ENCODE measurements at places on chromosomes 2 and 18. TPM values are rescaled to one million over a fixed set of nuclear protein-coding genes. Genes with fewer than 3 reads are reported as not detected.

Gene CCDC121
- 6.3 TPM for total RNA-seq

DNA sequence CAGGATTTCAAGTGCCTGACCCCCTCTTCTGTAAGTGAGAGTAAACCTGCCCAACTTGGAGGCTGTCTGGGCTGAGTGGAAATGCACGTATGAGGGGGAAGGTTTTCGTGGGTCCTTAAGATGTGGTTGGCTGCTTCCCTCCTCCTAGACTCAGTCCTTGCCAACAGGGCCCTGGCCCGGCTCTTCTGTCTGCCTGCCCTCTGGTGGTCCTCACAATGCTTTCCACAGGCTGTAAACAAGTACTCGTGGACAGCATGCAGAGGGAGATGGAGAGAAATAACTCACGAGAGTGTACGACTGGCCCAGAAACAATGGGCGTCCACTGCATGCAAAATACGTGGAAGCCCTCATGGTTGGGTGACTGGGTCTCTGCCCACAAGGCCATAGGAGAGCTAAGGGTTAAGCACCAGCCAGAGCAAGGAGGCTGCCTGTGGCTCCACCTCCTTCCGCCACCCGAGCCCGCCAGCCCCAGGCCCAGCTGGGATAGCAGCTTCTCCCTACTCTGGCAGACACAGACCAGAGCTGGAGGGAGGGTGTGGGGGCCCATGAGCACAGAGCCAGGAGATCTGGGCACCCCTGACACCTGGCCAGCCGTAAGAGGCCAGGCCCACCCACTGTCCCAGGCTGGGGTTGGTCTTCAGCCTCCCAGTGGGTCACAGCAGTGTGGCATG is 17.0 kb upstream of the ARHGEF4 start:
- no peaks in the 10 kb centered on the region for H3K27me3 ChIP-seq
- H3K4me3 ChIP-seq: no peak overlapping the region
- peaks cover 3% of the 10 kb centered on the region for H3K4me1 ChIP-seq
- H3K27ac ChIP-seq: no peak overlapping the region
- DNase-seq: no peak
- no peaks in the 10 kb centered on the region for H3K36me3 ChIP-seq

DNA sequence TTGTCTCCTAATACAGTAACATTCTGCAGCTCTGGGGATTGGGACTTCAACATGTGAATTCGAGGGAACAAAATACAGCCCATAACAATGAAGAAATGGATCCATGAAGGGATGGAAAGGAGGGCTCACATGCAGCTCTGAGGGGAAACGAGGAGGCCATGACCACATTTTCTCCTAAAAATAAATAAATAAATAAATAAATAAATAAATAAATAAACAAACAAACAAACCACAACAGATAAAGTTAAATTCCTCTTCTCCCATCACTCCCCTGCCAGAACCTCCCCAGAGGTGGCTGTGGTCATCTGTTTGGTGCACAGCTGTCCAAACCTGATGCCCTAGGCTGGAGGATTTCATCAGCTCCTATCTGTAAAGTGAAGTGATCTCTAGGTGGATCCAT is 42.7 kb downstream of the MAL start:
- H3K4me3 ChIP-seq: no peak overlapping the region
- no peak for DNase-seq
- H3K4me1 ChIP-seq: no peaks in the 10 kb centered on the region
- no peak overlapping the region for H3K27ac ChIP-seq
- no peaks in the 10 kb centered on the region for H3K36me3 ChIP-seq

- H3K4me3 ChIP-seq: no peak overlapping the region
- no peaks in the 10 kb centered on the region for H3K4me1 ChIP-seq
- no peak for DNase-seq
- H3K27me3 ChIP-seq: no peaks in the 10 kb centered on the region
These were observed 439.1 kb downstream of the TGIF1 start for GRCh38 chr18:3889121-3889520.

DNA sequence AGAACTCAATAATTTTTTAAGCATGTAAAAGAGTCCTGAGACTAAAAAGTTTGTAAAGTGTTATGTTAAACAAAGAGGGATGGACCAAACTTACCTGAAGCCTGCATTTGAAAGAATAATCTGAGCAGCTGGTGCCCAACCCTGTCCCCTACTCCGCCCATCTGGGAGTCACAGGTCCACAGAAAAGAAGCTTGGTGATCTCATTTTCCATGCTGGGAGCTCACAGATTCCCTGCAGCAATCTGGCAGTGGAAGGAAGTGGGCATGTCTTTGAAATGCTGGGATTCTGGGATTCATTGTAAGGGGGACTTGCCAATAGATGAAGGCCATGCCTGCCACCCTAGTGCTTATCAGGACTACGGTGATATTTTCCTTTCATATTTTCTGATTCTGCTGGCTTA is 17.9 kb downstream of the CDH2 start:
- no peaks in the 10 kb centered on the region for H3K27me3 ChIP-seq
- no peak overlapping the region for H3K4me3 ChIP-seq

- H3K4me3 ChIP-seq: no peak overlapping the region
- no peaks in the 10 kb centered on the region for H3K36me3 ChIP-seq
- H3K27ac ChIP-seq: no peak overlapping the region
- no peaks in the 10 kb centered on the region for H3K27me3 ChIP-seq
These were observed 232.8 kb downstream of the CCDC85A start for GRCh38 chr2:56416500-56417176.

DNA sequence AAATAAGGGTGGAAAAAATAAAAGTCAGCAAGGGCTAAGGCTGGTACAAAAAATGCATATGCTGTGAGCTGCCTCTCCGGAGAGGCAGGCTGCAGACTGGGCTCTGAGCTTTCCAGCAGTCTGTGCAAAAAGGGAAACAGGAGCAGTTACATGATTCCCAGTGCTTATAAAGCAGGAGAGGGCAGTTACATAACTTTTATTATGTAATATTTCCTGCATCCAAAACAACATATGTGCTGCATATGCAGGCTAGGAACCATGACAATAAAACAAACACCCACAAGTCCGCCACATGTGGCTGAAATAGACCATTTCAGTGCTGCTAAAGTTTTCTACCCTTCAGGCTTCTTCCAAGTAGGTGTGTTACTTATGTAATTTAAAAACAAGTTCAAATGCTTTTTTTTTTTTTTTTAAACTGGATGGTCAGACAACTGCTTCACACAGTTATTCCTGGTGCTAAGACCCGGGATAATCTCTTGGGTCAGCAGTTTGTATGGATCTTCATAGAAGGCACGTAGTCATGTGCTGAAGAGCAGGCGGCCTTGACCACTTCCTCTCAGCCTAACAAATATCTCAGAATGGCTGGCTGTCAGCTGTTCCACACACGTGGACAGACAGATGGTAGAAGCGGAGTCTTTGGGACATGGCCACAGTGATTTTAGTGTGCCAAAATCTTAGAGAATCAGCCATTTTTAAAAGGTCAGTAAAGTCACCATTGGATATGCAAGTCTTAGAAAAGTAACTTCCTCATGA is 43.5 kb downstream of the ARMC9 start:
- peaks cover 5% of the 10 kb centered on the region for H3K4me1 ChIP-seq
- H3K36me3 ChIP-seq: no peaks in the 10 kb centered on the region
- H3K27ac ChIP-seq: no peak overlapping the region
- no peaks in the 10 kb centered on the region for H3K27me3 ChIP-seq

GRCh38 chr2:12442476-12442847 is 274.3 kb upstream of the TRIB2 start:
- DNase-seq: no peak
- no peaks in the 10 kb centered on the region for H3K27me3 ChIP-seq
- no peak overlapping the region for H3K4me3 ChIP-seq
- no peaks in the 10 kb centered on the region for H3K4me1 ChIP-seq
- H3K27ac ChIP-seq: no peak overlapping the region
- H3K36me3 ChIP-seq: no peaks in the 10 kb centered on the region

DNA sequence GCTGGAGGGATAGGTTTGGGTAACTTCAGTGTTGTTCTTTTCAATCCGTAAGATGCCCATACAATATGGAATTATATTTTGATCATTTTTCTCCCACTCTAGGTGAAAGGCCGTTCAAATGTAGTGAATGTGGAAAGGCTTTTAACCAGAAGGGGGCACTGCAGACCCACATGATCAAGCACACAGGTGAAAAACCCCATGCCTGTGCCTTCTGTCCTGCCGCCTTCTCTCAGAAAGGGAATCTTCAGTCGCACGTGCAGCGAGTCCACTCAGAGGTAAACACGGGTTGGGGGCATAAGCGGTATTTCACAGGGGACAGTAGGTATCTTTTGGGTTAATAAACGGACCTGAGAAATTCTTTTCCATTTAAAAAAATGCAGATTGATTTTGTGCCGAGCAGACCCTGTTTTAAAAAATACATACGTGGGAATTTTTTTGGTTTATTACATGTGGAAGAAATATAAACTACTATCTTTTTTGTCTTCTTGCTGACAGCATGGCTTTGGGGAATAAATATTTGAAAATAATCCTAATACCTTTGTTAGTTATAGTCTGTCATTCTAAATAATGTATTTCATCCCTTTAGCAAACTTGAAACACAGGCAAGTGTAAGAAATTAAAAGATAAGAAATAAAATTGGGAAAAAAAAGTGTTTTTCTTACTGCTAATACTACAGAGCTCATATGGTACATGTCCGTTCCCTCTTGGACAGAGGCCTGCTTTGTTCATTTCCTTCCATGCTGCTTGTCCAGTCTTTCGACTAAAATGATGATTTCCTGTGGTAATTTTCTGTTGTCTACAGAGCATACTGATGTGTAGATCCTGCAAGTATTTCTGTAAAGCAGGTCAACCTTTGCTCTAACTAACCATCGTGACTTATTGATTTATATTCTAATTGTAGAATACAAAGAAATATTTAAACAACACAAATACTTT is 53.3 kb downstream of the ZNF236 start:
- DNase-seq: no peak
- H3K4me1 ChIP-seq: no peaks in the 10 kb centered on the region
- no peaks in the 10 kb centered on the region for H3K27me3 ChIP-seq
- no peak overlapping the region for H3K27ac ChIP-seq

Gene IL36A
- not detected for total RNA-seq

DNA sequence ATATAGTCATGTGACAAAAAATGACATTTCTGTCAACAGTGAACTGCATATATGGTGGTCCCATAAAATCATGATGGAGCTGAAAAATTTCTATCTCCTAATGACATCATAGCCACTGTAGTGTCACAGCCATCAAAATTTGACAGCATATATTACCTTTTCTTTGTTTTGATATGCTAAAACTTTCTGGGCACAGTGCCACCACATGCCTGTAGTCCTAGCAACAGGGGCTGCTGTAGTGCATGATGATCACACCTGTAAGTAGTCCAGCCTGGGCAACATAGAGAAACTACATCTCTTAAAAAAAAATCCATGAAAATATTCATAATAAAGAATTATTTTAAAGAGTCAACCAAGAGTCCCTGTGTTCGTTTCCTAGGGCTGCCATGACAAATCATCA is 155.5 kb upstream of the SERTAD2 start:
- no peak overlapping the region for H3K27ac ChIP-seq
- DNase-seq: no peak
- no peaks in the 10 kb centered on the region for H3K27me3 ChIP-seq
- no peaks in the 10 kb centered on the region for H3K4me1 ChIP-seq

DNA sequence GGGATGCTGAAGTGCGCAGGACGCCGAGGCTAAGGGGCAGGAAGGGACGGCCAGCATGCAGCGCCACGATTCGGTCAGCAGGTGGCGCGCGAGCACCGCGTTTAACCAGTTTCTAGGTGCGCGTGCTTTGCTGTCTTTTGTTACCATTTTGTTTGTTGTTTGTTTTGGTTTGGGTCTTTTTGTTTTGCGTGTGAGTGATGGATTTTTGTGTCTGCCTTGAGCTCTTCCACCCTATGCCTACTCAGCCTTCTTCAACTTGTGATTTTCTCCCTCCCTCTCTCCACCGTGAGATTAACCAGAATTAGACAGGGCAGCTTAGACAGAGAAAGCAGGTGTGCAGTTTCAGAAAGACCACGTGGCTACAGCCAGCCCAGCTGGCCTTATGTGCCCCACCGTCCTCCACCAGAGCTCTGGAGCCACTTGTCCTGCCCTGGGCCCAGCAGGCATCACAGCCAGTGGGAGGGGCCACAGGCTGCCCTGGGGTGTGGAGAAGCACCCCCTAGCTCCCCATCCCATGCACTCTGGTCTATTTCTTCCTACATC is 180.2 kb downstream of the RNF144A start:
- H3K27ac ChIP-seq: no peak overlapping the region
- peaks cover 2% of the 10 kb centered on the region for H3K4me1 ChIP-seq
- no peak overlapping the region for H3K4me3 ChIP-seq
- no peaks in the 10 kb centered on the region for H3K27me3 ChIP-seq
- DNase-seq: peak; percentile 82
- no peaks in the 10 kb centered on the region for H3K36me3 ChIP-seq

Gene GALR1
- not detected for total RNA-seq

GRCh38 chr2:28378679-28379584 is 13.7 kb upstream of the FOSL2 start:
- no peak overlapping the region for H3K27ac ChIP-seq
- no peaks in the 10 kb centered on the region for H3K36me3 ChIP-seq
- DNase-seq: no peak
- H3K27me3 ChIP-seq: no peaks in the 10 kb centered on the region
- no peaks in the 10 kb centered on the region for H3K4me1 ChIP-seq
- no peak overlapping the region for H3K4me3 ChIP-seq

Gene PSD4
- total RNA-seq: 3.3 TPM

DNA sequence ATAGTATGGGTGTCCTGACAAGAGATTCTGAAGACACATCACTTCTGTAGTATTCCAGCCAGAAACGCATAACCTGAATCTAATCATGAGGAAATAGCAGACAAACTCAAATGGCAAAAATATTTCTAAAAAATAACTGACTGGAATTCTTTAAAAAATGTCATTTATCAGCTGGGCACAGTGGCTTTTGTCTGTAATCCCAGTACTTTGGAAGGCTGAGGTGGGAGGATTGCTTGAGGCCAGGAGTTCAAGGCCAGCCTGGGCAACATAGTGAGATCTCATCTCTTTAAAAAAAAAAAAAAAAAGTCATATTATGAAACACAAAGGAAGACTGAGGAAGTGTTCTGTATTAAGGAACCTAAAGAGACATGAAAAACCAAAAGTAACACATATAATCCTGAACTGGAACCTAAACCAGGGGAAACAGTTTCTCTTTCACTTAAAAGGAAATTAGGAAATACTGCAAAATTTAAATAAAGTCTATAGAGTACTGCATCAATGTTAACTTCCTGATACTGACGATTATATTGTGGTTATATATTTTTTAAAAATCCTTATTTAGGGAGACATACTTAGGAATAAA is 29.9 kb downstream of the SESTD1 start:
- H3K36me3 ChIP-seq: no peaks in the 10 kb centered on the region
- H3K4me1 ChIP-seq: peaks cover 2% of the 10 kb centered on the region
- DNase-seq: no peak
- H3K27ac ChIP-seq: no peak overlapping the region
- no peak overlapping the region for H3K4me3 ChIP-seq

DNA sequence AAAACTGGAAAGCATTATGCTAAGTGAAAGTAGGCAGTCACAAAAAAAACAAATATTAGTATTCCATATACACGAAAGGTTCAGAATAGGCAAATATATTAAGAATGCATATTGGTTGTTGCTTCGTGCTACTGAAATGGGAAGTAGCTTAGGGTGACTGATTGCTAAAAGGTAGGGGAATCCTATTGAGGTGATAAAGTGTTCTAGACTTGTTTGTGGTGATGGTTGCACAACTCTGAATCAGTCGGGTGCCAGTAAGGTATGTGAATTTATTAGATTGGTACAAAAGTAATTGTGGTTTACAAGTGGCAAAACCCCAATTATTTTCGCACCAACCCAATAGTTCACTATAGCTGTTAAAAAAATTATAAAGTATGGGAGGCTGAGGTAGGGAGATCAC is 20.7 kb downstream of the USP34 start:
- no peak overlapping the region for H3K27ac ChIP-seq
- no peak overlapping the region for H3K4me3 ChIP-seq
- no peaks in the 10 kb centered on the region for H3K27me3 ChIP-seq
- H3K4me1 ChIP-seq: peaks cover 11% of the 10 kb centered on the region
- H3K36me3 ChIP-seq: no peaks in the 10 kb centered on the region

All from ovary (tissue), 10 donors.